ENCODE measurements at places on chromosomes 5 and 9.

- DNase-seq = no peak
These were observed 78.3 kb downstream of the MAMDC2 start for GRCh38 chr9:70121818-70122436.

DNA sequence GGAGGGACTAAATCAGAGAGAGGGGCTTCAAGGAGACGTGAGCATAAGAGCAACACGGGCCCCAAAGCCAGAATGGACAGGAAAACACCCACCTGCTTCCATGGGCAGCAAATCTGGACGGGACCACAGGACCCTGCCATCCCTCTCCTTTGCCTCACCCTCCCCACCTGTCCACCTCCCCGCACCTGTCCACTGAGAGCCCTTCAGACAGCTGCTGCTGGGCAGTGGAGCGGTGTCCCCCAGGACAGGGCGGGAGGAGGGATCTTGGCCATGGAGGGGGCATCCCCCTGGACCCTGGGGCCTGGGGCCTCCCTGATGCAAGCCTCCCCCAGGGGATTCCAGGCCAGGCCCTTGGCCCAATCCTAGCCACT, 2.6 kb downstream of the CCDC183 start:
- no peak for DNase-seq

DNA sequence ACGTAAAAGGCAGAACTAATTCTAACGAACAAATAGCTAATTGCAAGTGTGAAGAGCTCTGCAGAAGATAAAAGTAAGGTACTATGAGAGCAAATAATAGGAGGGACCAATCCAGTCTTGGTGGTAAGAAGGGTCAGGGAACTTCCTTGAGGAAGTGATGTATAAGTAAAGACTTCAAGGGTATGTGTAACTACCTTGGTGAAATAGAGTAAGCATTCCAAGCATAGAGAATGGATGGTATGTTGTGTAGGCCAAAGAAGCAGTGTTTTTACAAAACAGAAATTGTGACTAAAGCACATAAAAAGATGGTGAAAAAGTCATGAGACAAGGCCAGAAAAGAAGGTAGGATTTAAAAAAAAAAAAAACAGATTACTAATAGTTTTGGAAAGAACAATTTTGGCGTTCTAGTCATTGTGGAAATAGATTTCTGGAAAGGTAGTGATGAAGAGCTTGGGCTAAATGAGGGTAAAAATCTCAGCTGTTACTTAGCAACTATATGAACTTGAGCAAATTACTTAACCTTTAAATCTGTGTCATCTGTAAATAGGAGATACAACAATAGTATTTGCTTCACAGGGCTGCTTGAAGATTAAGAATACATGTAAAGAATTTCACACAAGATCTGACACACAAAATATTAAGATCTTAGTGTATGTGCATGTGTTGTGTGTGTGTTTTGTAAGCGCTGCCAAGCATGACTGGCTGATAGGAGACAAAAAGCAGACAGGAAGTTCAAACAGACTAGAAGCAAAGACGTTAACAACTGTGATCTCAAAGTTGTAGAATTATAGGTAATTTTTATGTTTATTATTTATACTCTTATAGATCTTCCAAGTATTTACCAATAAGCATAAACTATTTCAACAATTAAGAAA, 73.5 kb downstream of the NR6A1 start:
- no peak for DNase-seq

DNA sequence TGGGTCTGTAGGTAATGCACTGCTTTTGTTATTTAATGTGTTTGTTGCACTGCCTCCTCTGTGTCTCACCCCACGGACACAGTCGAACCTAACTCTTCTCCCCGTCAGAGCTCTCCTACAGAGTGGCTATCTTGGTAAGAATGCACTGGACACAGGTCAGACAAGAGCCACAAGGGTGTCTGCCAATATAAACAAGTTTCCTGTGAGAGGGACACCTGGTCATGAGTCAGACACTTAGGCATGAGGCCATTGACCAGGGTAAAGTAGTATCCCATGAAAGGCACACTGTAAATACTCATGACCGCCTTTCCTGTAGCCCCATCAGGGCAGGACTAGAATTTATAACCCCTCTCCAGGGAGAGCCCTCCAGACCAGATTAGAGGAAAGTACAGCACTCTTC, 115.5 kb downstream of the SLC12A2 start:
- DNase-seq = no peak

DNA sequence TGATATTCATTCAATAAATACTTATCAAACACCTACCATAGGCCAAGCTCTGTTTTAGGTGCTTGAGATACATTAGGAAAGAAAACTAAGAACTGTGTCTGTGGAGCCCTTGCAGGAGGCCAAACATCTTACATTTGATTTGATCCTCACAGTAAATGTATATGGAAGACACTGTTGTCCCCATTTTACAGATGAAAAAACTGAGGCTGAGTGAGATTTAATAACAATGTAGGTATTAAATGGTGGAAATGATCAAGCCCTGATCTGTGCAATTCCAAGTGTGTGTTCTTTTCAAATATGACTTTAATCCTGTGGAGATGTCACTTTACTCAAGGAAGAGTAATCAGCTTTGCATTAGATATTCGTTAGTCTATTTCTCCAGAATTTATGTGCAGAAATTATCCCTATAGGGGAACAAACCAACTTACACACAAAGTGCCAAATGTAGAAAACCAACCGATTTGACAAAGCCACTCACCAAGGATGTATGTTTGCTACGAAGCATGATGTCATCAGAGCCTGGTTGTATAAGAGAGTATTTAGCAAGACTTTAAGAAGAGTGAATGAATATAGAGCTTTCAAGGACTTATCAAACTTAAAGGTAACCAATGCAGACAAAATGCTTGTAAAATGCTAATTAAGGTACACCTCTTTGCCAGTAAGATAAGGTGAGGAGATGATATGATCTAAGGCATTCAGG, 153.9 kb upstream of the NFIB start:
- no peak for DNase-seq

DNA sequence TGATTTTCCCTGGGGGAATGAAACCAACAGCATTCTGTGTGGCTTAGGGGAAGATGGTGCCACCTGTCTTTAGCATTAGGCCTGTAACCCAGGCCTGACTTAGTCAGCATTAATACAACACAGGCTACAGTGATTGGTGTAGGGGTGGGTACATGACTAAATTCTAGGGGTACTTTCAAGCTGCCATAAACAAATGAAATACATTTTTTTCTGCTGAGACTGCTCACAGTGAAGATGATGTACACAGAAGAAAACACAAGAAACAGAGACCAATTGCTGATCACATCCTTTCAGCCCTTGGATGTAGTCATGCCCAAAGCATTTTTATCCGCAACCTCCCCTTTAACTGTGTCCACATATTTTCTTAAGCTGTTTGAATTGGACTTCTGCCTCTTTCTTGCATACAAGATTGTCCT, 527.2 kb downstream of the KCTD16 start:
- no peak for DNase-seq

DNA sequence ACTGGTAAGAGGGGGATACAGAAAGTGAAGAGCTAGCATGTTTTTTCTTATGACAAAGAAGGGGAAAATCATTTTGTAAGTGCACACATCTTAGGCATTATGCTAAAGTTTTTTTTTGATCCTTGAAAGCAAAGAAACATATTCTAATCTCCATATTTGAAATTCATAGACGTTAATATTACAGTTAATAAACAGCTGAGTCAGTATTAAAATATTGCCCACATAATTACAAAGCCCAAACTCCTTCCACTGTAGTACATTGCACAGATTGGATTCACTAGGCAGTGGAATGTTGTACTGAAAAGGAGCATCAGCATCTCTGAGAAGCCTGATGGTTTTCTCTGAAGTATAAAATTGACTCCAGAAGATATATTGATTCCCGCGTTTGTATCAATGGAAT, 122.6 kb downstream of the ISOC1 start:
- no peak for DNase-seq

DNA sequence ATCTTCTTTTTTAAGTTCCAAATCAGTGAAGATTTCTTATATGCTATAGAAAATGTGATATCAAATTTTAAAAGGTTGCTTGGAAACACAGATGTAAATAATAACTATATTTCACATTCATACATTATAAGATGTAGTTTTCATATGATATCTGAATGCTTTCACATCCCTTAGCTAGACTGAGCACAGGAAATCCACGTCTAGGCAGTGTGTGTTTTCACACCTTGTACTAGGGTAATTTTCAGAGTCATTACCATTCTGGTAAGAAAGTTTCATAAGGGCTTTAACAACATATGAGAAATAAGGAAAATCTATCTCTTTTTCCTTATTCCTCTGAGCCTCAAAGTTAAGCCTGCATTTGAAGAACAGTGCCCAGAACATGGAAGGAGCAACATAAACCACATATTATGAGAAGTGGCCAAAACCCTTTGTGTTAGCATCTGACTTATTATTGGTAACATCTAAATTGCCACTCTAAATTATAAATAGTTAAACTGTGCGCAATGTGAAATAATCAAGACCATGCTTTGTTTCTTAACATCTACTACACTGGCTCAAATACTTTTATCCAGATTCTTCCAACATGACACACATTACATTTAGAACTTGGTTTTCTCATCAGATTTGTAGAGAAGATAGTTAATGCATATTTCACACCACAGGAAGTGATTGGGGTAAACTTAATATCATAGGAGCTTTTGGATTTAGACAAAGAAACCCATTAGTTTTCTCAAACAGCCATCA, 113.3 kb downstream of the PPP2R2B start:
- no peak for DNase-seq

- DNase-seq = no peak
These were observed 129.7 kb downstream of the ARL15 start for GRCh38 chr5:54180630-54181031.

DNA sequence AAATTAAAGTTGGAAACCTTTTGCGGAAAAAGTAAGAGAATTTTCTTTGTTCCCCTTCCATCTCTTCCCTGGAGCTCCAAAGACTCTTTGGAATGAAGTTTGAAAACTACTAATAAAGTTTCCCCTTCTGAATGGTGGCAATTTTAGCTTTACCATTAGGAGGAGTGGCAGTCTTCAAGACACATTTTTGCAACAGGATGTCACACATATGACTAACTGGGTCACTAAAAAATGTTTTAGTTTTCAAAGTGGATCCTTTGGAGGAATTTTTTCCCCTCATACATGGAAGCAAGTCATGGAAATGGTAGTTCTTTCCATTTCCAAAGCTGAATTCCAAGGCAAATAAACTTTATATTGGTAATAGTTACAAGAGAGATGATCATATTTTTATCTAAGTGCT, 15.6 kb downstream of the FBXO4 start:
- DNase-seq = no peak

DNA sequence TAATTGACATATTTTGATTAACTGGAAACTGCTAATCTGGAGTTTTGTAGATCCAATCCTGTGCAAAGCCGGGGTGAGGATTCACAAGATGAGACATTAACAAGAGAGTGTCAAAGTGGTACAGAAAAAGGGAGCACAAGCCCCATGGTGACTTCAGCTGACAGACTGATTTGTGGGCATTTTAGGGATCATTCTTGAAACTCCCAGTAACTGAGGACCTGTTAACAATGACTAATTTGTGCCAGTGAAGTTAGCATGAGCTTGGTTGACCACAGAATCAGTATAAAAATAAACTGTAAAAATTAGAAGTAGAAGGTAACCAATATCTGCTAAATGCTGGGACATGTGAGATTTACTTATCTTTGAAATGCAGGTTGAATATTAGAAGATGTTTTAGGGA, 1578.3 kb downstream of the EFNA5 start:
- no peak for DNase-seq

DNA sequence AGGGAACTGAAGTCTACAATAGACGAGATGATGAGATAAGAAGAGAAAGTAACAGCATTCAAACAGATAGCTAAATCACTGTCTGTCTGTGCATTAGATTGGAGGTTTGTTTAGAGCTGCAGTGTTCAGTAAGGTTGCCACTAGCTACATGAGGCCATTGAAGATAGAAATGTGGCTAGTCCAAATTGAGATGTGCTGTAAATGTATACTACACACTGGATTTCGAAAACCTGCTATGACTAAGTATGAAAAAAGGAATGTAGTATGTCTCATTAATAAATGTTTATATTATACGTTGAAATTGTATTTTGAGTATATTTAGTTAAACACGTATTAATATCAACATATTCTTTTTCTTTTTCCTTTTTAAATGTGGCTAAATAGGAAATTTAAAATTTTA, 142.1 kb downstream of the XRCC4 start:
- DNase-seq = no peak

DNA sequence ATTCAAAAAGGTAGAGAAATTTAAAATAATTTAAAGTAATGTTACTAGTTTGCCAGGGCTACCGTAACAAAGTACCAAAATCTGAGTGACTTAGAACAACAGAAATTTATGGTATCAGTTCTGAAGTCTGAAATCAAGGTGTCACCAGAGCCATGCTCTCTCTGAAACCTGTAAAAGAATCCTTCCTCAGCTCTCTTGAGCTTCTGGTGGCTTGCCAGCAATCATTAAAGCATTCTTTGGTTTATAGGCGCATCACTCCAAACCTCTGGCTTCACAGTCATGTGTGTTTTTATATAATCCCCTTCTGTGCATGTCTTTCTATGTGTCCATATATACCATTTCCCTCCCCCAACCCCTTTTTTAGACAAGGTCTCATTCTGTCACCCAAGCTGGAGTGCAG, 220.3 kb downstream of the COX7C start:
- no peak for DNase-seq

- DNase-seq = no peak
These were observed 248.9 kb downstream of the DOCK8 start for GRCh38 chr9:463455-464171.

DNA sequence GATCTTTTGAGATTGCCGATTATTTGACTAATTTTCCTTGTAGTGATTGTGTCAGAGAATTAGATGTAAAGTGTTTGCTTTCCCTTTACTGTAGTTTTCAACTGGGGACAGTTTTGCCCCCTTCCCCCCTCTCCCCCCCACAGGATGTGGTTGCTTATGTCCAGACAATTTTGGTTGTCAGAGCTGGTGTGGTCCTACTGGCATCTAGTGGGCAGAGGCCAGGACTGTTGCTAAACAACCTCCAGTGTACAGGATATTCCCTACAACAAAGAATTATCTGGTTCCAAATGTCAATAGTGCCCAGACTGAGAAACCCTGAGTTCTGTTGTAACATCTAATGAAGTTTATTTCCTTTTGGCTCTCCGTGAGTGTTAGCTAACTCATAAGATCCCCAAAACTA, 20.0 kb downstream of the TMEFF1 start:
- DNase-seq = no peak

DNA sequence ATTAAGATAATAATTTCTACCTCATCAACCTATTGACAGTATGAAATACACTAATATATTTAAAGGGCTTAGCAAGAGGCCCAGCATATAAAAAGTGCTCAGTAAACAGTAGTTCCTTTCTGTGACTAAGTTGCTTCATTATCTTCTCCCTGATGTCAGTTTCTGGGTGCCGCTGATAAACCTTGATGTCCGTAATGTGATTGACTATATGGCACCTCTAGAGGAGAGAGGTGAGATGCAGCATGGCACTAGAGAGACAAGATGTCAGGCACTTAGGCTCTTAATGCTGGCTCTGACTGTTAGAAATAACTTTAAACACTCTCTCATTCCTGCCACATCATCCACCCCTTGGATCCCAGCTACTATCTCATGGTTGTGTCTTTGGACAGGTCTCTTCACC, 455.9 kb upstream of the KLF4 start:
- no peak for DNase-seq

GRCh38 chr5:5591567-5591966, 169.1 kb downstream of the ICE1 start:
- DNase-seq = no peak

GRCh38 chr9:94676446-94677131, 37.3 kb upstream of the FBP1 start:
- no peak for DNase-seq

- no peak for DNase-seq
These were observed 8.5 kb upstream of the PRXL2C start for GRCh38 chr9:96663506-96664120.

All from activated naive CD4-positive, alpha-beta T cell treated with anti-CD3 and anti-CD28 coated beads, Interleukin-2, amount 50 U/mL, for 16 hours (primary cell).